ENCODE measurements at places on chromosomes 1 and 21.
A peak's percentile ranks its signal among the peaks of the same experiment; 100 is the strongest.

GRCh38 chr1:112686417-112686816, 12.0 kb downstream of the MOV10 start:
- DNase-seq: no peak

GRCh38 chr1:81706650-81707435, 93.9 kb upstream of the ADGRL2 start:
- no peak for DNase-seq

DNA sequence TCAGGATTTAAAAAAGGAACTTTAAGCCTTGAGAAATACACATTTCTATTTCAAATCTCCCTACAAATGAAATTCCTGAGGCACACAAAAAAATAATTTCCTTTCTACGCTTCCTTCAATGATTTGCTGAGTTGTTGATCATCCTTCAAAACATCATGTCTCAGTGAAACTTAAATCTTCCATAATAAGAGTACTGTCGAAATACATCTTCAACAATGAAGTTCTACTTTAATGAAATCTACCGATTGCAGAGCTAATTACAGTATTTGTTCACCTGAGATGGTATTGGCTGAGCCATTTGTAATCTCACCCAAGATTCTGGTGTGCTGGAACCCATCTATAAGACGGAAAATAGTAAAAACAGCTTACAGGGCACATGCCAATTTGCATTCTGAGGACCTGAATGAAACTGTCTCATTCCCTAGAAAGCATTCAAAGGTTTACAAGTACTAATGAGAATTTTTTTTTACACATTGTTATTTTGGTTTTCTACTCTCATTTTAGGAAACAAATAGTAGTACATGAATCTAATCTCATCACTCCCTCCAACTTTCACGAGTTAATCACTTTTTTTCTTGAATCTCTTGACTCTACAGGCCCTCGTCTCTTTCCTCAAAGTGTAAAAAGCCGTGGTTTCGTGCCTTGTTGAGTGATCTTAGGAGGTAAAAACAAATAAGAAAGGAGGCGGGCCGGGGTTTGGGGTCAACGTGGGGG, 1.1 kb downstream of the CHML start:
- peak; percentile 23 for DNase-seq

- no peak for DNase-seq
Measured at GRCh38 chr1:117964290-117965038, 34.9 kb downstream of the WDR3 start.
